ENCODE measurements at places on chromosomes 1 and 21.
A peak's percentile ranks its signal among the peaks of the same experiment; 100 is the strongest.

GRCh38 chr1:172266528-172267174 lies 153.8 kb upstream of the C1orf105 start:
- no peak for DNase-seq

DNA sequence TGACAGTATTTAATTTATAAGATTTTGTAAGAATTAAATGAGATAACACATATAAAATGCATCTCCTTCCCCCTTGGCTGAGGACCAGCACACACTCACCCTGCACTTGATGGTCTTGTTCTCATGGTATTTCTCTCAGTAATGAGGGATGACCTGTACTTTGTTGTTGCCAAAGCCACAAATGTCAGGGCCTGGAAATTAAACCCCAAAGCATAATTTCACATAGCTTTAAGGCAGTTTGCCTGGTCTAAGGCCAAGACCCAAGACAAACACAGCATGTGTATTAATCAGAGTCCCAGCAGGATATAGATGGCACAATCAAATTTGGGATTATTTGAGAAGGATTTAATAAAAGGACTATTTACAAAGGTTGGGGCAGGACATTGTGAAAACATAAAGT lies 48.6 kb upstream of the EPS15 start:
- DNase-seq, result no peak

DNA sequence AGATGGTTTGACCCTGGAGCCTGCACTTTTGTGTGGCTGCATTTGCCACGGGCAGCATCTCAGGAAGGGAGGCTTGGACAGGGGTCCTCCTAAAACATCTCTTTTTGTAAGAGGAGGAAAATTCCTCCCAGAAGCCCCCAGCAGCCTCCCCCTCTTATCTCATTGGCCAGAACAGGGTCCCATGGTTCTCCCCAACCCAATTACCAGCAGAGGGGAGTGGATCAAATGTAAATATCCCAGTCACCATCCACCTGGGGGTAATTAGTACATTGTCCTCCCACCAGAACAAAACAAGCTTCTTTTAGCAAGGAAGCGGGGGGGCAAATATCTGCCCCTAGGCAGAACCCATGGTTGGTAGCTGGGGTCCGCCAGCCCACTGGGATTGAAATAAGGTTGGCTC lies 44.7 kb upstream of the TENT5B start:
- no peak for DNase-seq

DNA sequence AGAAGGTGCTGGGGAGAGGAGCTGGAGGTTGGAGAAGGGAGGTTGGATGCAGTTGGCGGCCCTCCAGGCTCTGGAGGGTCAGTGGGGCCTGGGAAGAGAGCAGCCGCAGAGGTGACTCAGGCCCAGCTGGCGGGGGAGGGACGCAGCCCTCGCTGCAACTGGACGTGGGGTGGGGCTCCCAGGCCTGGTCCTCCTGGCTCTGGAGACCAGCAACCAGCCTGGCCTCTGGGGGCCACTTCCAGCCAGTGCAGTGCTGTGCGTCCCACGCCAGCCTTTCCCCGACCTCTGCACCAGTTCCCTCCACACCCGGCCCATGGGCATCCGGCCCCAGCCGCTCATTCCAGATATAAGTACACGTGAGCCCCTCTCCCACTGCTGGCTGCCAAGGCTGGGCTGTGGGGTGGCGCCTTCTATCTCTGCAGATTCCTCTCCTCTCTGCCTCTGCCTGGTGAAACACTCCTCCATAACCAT lies 38.0 kb upstream of the COL18A1 start:
- no peak for DNase-seq

DNA sequence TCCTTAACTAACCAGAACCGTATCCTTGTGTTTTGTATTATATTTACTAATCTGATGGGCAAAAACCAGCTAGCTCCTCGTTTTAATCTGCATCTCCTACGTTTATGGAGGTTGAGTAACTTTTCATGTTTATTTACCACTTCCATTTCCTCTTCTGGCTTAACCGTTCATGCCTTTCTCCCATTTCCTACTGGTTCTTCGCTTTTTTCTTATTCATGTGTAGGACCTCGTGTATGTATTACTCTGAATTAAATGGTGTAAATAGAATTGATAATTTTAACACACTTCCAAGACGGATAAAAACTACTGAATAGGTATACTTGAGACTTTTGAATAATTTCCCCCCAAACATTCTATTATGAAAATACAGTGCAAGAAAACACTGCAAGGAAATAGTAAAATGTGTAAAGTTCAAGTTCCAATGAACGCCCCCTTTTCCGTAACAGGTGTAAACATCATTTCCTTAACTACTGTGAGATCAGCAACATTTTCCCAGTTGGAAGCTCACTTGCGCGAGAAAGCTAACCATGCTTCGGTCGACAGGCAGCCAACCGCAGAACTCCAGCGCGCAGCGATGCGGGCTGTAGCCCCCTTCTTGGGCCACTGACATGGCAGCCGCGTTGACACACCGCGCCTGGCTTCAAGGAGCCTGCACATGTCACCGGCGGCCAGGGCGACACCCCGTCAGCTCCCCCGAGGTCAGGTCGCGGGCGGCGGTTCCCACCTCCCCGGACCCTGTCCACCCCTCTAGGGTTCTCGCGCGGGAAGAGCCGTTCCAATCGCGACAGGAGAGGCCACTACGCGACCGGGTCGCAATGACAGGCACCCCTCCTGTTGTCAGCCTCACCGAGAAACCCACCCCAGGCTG lies 816 bp downstream of the EDEM3 start:
- DNase-seq, result peak; percentile 73

GRCh38 chr1:247360116-247360898 lies 28.6 kb upstream of the ZNF496 start:
- peak; percentile 76 for DNase-seq

- no peak for DNase-seq
Observed at GRCh38 chr1:202125611-202126010, 2.9 kb downstream of the GPR37L1 start.

GRCh38 chr21:34673006-34673405 lies 4.2 kb downstream of the CLIC6 start:
- peak; percentile 37 for DNase-seq

DNA sequence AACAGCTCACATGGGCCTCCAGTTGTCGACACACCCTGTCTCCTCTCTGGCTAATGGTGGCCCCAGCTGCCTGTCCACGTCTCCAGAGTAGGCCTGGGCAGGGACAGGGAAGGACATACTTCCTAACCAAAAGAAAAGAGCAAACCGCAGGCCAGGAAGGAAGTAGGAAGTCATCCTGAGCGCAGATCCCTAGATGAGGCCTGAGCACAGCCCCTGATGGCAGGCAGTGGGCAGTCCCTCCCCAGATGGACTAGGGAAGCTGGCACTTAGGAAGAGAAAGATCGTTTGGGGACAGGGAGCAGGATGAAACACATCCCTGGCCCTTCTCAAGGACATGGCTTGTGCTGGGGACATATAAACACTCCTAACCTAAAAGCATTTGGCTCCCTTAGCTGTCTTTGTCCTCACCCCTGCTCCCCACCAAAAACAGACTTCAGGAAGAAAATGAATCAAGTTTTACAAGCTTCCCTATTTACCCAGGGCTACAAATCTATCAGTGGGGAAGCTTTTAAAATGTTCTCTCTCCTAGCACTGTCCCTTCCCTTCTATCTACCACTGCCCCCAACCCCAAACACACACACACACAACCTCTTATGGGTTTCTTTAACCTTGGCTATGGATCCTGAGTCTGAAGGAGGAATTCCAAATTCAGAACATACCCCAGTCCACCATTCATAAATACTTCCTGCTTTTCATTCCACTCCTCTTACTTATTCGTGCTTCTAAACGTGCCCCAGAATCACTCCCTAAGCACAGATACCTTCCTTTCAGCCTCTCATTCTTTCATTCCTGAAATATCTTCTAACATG lies 21.1 kb downstream of the SSBP3 start:
- DNase-seq, result no peak

DNA sequence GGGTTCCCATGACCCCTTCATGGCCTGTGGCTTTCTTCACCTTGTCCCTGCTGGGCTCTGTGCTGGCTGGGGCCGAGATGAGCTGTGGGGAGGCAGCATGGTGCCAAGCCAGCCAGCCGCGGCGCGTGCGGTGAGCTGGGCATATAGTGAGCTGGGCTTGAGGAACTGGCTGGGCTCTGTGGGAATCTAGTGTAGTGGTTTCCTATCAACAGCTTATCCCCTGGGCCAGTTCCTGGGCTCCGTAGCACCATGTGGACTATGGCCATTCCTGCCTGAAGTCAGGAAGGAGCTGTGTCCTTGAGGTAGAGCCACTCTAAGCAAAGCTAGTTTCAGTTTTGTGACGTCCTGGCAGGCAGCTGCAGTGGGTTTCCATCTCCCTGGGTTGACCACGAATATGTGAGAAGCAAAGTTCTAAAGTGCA lies 1.8 kb downstream of the NCMAP start:
- DNase-seq, result peak; percentile 33

DNA sequence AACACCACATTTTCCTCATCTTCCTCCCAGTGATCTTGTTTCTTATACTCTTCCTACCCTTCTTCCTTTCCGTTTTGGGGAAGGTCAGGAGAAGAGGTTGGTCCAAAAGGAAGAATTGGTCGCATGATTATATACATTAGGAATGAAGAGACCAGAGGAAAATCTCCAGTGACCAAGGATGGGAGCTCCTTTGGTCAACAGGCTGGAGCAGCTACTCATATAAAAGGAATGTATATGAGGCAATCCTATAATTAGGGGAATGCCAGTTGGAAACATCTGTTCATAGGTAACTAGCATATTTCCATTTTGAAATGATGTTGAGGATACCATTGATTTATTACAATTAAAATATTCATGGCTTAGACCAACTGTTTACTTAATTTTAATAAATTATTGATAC lies 114.5 kb downstream of the LRRC40 start:
- no peak for DNase-seq

DNA sequence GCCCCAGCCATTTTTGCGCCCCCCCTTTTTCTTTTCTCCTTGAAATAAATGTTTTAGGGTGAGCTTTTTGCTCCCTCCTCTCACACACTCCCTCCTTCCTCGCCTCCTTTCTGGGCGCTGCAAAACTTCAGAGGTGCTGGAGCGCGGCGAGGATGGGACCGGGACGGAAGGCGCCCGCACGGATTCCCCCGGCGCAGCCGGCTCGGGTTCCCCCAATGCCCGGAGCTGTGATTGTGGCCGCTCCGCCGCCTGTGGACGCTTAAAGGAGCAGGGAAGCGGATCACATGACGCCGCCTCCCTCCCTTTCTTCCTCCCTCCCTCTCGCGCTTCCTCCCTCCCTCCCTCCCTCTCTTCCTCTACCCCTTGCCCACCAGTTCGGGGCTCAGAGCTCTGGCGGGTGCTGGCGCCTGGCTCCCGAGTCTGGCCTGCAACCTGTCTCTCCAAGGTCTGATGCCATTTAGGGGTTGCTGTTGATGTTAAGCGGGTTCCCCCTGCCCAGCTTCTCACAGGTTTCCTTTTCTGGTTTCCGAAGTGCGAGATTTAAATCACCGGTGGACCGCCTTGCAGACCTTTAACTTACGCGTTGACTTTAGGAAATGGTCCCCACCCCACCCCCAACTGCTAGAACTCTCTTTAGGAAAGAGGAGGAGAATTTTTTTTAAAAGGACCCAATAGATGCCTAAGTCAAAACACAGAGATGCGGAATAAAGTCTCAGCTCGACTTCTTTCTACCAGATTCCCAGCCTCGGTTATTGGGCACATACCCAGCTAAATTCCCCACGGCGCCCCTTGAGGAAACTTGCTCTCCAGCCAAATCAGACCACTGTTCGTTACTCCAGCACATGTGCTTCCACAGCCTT lies at the start of gene WLS:
TSS of gene WLS (minus strand) at position 235 of the 860 bp plus-strand sequence. CDS start at position 11, 224 bp downstream.
- peak; percentile 33 for DNase-seq

- DNase-seq, result no peak
Observed at GRCh38 chr1:101307985-101308689, 71.3 kb downstream of the S1PR1 start.

- no peak for DNase-seq
Observed at GRCh38 chr1:151989211-151989862, 4.3 kb downstream of the S100A10 start.

DNA sequence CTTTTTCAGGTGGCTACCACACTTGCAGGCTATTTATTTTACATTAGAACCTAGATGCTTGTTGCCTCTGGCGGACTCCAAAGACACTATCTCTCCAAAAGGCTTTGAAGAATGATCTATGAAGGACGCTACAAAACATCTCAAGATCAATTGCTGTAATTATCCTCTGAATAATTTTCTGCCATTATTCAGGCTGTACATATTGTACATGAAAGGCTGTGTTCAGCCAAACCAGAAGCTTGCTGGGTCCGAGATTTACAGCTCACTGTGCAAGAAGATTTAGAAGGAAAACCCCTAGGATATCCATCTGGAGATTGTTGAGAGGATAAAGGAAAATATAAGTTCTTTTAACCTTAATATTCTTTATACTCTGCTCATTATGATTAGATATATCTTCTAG lies 523.6 kb upstream of the PLXNA2 start:
- no peak for DNase-seq

DNA sequence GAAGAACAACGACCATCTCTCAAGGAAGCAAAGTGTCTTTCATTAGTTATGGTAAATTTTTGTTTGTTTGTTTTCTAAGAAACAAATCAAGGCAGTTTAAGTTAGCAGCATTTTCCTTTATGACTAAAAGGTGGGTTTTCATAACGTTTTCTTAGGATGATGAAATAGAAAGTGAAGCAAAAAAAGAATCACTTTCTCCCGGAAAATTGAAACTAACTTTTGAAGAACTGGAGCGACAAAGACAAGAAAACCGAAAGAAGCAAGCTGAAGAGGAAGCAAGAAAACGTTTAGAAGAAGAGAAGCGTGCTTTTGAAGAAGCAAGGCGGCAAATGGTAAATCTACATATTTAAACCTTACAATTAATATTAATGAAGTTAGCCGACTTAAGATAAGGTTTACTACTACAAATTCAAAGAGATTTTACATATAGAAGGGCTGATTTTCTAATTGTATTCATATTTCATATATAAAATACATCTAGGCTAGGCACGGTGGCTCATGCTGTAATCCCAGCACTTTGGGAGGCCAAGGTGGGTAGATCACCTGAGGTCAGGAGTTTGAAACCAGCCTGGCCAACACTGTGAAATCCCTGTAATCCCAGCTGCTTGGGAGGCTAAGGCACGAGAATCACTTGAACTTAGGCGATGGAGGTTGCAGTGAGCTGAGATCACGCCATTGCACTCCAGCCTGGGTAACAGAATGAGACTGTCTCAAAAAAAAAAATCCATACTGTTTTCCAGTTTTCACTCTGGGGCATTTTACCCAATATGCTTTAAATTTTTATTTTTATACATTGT lies 38.3 kb downstream of the NEXN start:
- DNase-seq, result no peak

DNA sequence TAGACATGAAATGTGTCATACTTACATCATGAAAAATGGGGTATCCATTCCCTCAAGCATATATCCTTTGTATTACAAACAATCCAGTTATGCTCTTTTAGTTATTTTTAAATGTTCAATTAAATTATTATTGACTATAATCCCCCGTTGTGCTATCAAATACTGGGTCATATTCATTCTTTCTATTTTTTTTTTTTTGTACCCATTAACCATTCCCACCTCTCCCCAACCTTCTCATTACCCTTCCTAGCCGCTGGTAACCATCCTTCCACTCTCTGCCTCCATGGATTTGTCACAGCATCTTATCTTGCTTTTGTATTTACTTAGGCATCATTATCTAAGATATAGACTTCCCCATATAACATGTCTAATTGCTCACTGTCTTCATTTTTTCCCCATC lies 15.8 kb downstream of the ATG4C start:
- no peak for DNase-seq

All from common myeloid progenitor, CD34-positive (primary cell).